Stimulated activated CD4-positive, alpha-beta T cell treated with anti-CD3 and anti-CD28 coated beads, TNF-alpha, amount 100 ng/mL, for 1 hour (primary cell): ENCODE measurements at places on chromosomes 4 and X.

- no peak for DNase-seq
Measured at GRCh38 chr4:176549161-176549865, 229.5 kb downstream of the SPCS3 start.

- no peak for DNase-seq
Measured at GRCh38 chr4:340011-340410, 2.4 kb downstream of the ZNF141 start.

GRCh38 chrX:2511326-2511725 is 10.6 kb upstream of the DHRSX start:
- no peak for DNase-seq

DNA sequence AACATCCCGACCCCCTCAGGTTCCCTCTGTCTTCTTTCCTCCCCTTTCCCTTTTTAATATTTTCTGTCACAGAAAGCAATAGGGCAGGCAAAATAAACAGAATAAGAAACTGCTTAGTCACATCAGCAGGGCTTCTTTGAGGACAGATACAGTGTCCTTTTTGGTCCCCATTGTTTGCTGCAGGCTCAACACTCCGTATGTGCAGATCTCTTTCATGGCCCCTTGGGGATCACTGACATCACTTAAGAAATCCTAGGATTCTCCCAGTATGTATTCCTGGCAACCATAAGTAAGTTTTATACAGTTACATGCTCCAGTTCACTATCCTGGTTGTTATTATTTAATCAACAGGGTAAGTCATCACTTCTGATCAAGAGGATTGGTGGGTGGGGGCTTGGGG is 448.0 kb downstream of the NKX6-1 start:
- DNase-seq: no peak

- no peak for DNase-seq
Measured at GRCh38 chr4:181684310-181684709, 558.9 kb upstream of the TENM3 start.

DNA sequence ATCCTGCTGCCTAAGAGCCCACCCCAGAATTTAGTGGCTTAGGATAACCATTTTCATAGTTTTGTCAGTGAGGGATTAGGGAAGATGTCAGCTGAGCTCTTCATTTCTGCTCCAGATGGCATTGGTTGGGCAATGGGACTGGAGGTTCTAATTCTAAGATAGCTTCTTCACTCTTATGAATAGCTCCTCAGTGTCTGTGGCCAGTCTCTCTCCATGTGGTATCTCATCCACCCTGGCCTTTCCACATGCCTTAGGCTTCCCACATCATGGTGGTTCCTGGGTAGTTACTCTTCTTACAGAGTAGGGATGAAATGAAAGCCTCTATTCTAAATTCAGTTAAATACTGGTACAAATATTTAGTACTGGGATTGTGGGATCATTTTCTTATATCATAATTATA is 31.3 kb downstream of the REPS2 start:
- DNase-seq: no peak

GRCh38 chrX:132292793-132293192 is 73.5 kb upstream of the RAP2C start:
- DNase-seq: no peak

- DNase-seq: no peak
Measured at GRCh38 chrX:119677654-119677981, 15.3 kb downstream of the SEPTIN6 start.

GRCh38 chr4:87853108-87853507 is 20.3 kb downstream of the MEPE start:
- no peak for DNase-seq

DNA sequence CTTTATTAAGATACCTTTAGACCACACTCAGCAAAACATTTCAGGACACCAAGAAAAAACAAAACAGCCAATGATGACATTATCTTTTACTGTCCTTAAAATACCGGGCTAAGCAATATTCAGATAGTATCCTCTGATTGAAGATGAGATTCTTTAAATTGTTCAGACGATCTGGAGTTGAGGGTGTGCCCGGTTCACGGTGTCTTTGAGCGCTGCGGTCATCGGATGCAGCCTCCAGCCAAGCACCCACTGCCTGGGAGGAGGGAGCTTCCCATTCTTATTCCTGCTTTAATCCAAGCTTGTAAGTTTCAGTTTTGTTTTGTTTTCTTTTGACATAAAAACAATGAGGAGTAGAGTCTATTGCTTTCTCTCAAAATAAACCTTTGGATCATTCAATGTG is 14.1 kb downstream of the FAM149A start:
- no peak for DNase-seq

DNA sequence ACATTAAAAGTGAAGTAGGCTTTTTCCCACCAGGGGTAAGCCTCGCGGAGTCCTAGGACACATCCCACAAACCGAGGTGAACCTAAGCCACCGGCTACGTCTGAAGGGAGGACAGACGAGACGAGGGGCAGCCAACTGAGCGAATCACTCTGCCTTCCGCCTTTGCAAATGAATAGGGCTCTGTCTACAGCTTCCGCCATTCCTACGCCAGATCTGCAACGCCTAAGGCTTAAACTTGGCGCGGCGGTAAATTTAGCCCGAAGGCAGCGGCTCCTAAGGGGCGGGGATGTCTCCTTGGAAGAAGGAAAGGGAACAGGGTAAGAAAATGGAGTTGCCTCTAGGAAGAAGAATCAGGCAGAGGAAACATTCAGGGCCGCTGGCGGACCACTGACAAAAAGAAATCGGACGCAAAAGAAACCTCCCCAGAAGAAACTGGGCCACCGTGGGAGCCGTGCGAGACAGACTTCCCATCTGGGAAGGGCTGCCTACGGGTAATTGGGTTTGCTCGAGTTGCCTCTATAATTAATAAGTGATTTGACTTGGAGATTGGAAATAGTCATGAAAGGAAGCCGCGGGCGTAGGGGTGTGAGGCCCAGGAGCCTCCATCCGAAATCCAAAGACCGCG is 90.5 kb downstream of the BCOR start:
- no peak for DNase-seq

DNA sequence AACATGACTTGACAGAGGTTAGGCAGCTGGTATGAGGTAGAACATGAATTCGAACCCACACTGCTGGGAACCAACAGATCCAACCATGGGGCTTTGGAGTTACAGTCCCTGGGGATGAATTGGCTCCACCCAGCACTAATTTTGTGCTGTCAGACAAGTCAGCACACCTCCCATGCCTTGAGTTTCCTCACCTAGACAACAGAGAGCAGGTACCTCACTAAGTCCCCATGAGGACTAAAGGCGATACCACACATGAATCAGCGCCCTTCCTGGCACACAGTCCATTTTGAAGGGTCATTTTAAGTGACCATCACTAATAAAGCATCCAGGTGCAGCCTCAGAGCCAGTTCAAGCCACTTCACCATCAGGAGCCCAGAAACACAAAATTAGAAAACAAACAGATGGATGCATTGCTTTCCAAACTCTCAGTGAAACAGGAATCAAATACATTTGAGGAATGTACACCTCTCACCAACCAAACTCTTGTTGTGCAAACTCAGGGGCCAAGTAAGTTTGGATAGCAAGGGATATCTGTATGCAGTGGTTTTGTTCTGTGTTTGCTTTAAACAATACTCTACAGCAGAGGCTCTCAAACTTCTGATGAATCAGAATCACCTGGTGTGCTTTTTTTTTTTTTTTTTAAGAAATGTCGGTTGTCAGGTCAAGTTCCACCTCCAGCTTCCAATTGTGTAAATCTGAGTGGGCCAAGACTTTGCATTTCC is 10.1 kb downstream of the IDS start:
- DNase-seq: no peak

DNA sequence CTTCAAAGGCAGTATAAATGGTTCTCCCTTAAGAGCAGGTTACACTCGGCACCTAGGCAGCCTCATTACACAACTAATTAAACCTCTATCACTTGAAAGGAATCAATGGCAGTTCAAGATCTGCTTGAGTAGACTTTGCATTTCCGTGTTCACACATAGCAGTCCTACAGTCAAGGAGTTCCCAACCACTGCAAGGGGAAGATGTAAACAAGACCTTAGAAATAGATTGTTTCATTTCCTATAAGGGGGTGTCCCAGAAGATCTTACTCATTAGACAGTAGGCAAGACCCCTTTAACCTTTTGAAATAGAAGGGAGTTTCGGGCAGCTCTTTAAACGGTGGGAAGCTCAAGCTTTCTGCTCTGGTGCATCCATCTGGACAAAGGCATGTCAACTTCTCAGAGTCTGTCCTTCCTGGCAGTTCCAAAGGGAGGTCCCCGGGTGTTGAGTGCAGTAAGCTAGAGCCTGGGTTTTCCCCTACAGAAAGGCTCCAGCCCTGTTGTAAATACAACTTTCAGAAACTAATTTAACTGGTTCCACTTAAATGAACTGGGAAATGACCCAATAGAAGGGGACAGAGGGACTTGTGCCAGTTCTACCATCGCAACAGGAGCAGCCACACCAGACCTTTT is 150.8 kb downstream of the RBMX2 start:
- no peak for DNase-seq

- DNase-seq: no peak
Measured at GRCh38 chrX:141839856-141840255, 1.7 kb downstream of the MAGEC3 start.

GRCh38 chr4:81030981-81031791 is 678 bp downstream of the BMP3 start:
- no peak for DNase-seq

DNA sequence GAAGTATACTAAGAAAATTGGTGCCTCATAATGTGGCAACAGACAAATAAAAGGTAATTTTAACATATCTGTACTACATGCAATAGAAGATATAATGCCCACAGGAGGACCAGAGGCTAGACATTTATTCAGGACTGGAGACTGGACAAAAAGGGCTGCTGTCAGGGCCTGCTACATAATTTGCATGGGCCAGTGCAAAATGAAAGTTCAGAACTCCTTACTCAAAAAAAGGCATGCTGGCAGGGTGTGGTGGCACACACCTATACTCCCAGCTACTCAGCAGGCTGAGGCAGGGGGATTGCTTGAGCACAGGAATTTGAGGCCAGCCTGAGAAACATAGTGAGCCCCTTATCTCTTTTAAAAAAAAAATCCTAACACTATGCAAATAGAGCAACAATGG is 12.4 kb upstream of the MAOA start:
- no peak for DNase-seq

DNA sequence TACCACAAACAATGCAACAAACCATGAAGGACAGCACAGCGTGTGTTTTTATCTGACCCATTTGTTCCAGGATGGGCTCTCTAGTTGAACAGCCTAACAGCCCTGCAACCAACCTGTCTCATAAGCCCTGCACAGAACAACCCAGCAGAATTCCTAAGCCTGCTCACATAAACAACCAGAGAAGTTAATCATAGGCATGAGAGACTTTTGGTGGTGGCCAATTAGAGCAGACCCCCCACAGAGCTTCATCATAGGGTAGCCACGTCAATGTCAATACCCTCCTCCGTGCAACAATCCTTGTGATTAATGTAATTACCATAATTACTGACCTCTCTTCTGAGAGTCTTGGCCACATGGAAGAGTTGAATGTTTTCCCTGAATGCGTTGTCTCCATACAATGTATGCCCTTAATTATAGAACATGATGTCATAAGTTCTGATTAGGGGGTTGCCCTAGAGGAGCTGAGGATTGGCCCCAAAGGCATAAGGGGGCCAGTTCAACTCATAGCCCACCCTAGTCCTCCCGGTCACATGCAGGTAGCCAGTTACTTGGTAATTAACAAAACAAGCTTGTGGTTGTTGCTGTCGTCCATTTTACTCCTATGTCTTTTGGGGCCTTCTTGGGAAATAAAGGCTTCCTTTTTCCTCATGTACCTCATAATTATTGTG is 92.7 kb downstream of the SYNPO2 start:
- no peak for DNase-seq

GRCh38 chr4:138185859-138186645 is 56.1 kb downstream of the SLC7A11 start:
- no peak for DNase-seq

DNA sequence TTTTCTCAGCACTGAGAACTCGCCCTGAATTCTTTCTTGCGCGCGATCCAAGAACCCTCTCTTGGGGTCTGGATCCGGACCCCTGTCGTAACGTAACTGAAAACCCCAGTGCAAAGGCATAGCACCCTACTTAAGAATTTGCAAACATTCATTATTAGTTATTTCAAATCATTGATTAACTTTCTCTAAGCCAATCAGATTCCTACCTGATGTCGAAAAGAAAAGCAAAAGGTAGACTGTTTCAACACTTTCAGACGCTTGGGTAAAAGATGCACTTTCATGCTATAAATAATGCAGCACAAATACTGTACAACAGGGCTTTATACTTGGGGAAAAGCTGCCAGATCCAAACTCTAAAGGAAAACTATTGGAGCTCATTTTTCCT is 817 bp upstream of the WDR19 start:
- no peak for DNase-seq

GRCh38 chrX:93538575-93538974 is 134.8 kb downstream of the NAP1L3 start:
- DNase-seq: no peak

GRCh38 chr4:141099326-141099725 is 33.9 kb downstream of the RNF150 start:
- DNase-seq: no peak

- DNase-seq: no peak
Measured at GRCh38 chr4:79854856-79855502, 218.1 kb downstream of the ANTXR2 start.

- no peak for DNase-seq
Measured at GRCh38 chrX:16136080-16136479, 12.7 kb downstream of the GRPR start.
